ENCODE measurements at places on chromosomes 7 and 10.

- no peak for DNase-seq
These were observed 179.5 kb downstream of the ZWINT start for GRCh38 chr10:56181607-56182006.

- DNase-seq = no peak
These were observed 36.7 kb upstream of the SNX13 start for GRCh38 chr7:17976952-17977351.

DNA sequence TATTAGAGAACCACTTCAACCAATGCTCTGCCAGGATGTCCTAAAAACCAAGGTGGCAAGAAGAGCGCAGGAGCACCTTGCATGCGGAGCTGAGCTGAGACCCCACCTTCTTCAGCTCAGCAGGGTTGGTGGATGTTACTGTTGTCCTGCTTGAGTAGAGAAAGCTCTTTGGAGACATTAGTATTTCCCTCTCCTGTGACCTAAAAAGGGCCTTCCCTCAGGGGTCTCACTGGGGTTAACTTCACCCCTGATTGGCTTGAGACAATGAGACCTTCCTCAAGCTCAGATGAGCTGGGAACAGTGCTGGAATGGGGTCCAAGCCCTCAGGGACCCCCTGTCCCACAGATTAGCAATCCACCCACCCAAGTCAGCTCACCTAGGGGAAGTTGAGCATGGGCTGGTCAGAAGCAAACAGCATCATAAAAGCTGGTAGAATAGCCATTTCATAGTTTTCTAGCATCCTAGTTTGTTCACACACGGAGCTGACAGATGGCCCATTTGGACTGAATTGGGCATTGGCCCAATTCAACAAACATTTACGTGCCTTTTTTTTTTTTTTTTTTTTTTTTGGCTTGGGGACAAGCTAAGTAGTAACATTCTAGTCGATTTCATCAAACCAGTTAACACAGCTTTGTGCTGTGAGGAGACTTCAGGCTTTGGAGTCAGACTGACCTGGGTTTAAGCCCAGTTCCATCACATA lies 100.6 kb upstream of the HABP2 start:
- no peak for DNase-seq

- no peak for DNase-seq
These were observed 3.8 kb downstream of the LRCH4 start for GRCh38 chr7:100582041-100582579.

DNA sequence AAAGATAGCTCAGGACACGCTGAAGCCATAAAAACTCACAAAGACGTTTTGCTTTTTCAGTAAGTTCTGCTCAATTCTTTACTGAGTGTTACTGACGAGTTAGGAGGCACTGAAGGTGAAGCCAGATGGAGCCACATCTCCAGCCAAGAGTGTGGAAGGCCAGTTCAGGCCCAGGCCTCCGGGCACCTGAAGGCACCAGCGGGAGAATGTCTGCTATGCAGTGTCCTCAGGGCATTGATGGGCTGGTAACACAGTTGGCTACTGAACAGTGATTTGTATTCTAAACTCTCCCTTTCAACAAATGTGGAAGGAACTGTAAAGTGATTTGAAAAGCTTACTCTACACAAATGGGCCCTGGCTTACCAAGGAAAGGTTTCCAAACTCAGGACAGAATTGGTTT lies 64.8 kb upstream of the SVIL start:
- DNase-seq = no peak

DNA sequence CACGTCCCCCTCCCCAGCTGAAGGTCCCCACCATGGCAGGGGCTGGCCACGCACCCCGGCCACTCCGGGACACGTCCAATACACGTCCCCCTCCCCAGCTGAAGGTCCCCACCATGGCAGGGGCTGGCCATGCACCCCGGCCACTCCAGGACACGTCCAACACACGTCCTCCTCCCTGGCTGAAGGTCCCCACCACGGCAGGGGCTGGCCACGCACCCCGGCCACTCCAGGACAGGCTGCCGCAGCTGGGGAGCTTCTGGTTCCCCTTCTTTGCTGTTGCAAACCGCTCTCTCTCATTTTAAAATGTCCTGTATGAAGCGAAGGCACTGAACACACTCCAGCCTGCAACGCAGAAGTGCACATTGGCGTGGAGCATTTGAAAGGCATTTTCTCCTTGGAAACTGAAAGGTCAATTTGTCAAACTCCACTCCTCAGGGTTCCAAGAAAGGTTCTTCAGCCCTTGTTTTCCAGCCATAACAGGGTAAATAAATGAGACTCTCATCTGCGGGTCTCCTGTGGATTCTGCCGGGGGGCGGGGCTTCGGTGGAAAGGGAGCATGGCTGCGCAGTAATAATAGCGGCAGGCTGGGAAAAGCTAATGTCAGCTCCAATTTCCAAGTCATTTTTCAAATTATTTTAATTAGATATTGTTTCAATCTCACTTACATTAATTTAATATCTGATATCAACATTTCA lies 580.3 kb downstream of the DNAJB6 start:
- DNase-seq = no peak

DNA sequence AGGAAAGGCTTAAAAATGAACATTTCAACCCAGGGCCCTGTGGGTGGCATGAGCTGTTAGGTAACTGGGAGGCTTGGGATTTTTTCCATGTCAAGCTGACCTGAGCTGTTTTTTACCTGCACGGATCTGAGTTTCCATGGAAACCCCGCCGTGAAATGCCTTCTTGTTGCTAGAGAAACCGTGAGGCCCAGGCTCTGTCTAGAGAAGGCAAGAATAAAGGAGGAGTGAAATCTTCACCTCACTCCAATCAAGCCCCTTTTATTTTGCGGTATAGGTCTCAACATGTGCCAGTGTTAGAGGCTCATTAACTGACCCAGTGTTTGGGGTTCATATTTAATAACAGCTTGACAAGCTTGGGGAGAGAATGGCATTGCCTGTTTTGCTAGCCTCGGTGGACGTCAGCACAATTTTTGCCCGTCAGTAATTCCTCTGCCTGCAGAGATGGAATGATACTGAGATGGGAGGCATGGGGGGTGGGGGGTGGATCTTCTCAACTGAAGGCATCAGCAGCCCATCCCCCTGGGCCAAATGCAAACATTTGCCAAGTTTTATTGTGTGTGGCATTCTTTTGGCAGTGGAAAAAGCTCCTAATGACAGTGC lies 48.9 kb upstream of the PDCD4 start:
- DNase-seq = no peak

DNA sequence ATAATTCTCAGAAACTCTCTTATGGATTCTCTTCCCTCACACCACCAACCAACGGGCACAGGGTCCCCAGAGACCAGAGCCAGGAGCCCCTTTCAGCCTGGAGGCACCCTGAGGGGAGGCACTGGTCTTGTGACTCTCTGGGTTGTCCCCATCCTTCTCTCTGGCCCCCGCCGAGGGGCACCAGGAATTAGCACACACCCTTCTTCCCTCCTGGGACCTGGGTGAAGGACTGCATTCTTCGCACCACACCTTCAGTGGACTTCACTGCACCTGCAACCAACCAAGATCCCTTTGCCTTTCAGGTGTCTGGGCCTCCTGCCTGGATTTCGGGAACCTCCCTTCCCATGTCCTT lies 22.1 kb downstream of the PLAC9 start:
- no peak for DNase-seq

DNA sequence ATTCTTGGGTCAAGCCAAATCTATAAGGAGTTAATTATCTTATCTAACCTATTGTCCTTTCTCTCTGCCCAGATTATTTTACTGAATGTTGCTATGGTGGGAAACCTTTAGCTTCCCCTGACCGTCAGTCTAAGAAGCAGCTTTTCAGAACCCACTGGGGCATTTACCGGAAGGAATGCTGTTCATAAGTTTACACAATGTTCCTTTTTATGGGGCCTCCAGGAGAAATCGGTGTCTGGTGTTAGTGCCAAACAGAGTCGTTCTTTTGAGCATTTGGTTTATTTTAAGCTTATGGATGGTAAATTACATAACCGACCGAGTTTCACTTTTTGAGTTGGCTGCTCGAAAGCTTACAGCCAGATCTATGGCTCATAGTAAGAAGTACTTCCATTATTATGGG lies 111.9 kb downstream of the CACNB2 start:
- no peak for DNase-seq

- DNase-seq = no peak
These were observed 211.5 kb upstream of the SLC26A5 start for GRCh38 chr7:103657474-103657894.

DNA sequence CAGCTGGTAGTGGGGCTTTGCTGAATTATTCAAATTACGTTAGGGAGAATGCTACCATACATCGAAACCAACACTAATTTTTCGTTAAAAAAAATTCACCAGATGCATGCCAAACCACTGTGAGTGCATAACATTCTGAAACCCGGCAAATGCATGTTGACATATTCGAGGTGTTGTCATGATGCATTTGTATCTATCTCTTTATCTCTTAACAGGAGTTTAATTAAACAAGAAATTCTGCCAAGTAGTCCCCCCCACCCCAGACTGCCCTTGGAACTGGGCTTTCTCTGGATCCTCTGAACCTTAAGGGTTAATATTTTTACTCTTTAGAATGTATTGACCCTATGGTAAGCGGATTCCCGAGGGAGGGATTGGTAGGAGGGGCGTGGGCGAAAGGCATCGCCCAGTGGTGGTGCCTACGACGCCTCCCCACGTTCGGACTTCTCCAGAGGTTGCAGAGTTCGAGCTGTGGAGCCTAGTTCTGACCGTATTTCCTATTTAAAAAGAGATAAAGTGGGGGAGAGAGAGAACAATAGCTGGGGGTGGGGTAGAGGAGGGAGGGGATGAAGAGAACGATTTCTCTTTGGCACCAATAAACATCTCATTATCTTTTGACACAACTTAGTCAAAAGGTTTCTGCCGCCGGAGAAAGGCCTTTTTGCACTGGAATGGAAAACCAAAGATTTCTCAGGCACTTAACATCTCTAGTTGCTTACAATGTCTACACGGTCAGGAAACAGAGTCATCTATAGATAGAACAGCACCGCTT lies 7.2 kb downstream of the DLX6 start:
- no peak for DNase-seq

DNA sequence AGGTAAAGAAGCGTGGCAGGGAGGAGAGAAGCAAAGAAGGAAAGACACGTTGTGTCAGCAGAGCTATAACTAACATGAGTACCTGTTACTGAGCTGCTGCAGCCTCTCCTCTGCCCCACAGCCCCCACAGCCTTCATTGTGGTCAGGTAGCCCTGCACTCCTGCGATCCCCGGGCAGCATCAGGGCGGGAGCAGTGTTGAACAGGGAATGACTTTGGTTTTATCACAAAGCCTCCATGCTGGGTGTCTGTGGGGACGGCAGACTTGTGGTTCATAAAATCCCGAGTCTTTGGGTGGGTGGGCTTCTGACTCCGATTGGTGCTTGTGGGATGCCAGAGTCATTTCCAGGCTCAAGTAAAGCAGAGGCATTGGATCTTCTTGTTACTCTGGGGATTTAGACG lies 14.8 kb upstream of the PRKAG2 start:
- DNase-seq = no peak

GRCh38 chr10:117635826-117636225 lies 93.3 kb downstream of the EMX2 start:
- no peak for DNase-seq

GRCh38 chr7:131027287-131027773 lies 293.3 kb upstream of the KLF14 start:
- no peak for DNase-seq

DNA sequence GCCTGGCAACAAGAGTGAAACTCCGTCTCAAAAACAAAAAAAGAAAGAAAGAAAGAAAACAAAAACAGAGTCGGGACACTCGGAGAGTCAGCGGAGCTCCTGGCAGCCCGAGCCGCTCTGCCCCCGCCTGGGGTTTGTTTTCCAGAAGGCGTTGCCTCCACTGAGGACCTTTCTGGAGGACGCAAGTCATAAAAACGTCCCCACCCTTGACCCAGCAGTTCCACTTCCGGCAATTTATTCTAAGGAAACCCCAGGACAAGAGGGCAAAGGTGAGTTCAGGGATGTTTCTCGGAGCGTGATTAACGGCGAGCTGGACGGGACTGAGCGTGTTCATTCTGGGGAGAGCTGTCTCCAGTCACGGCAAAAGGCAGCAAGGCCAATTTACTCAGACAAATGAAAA lies 27.0 kb upstream of the SUN1 start:
- no peak for DNase-seq

DNA sequence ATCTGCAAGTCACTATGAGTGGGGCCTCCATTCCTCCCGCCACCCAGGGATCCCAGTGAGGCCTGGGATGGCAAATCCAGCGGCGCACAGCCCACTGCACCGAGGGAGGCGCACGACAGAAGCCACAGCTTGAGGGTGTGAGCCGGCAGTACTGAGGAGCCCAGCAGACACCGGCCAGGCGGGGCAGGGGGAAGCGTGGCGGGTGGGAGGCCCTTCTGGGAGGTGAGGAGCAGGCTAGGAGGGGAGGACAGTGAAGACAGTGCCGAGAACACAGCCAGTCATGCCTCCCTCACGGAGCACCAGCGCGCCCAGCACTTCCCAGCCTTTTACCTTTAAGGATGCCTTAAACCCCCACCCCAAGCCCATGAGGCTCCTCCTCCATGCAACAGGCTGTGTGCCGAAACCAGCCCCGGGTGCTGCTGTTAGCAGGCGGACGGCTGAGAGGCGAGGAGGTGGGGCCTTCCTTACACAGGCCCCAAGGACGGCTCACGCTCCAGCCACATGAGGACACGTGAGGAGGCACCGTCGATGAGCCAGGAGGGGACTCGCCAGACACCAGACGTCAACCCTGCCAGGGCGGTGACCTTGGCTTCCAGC lies 258.5 kb downstream of the PTPRN2 start:
- DNase-seq = no peak

DNA sequence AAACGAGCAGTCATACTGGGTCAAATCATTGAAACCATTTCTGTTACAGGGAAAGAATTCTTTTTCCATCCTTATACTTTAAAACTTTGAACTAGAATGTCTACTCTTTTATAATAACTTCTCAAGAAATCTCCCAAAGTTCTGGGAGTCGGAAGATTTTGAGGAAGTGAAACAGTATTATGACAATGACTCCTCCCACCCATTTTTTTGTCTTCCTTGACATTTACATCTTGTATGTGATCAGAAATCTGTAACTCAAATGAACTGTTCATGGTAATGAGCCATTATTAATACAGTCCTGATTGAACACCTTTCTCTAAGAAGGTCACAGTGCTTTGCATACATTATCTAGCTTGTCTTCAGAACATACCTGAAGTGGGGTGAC lies 227.4 kb downstream of the CELF2 start:
- no peak for DNase-seq

- no peak for DNase-seq
These were observed 131.8 kb downstream of the TES start for GRCh38 chr7:116342125-116342524.

- DNase-seq = no peak
These were observed 245.1 kb downstream of the CAMK1D start for GRCh38 chr10:12594448-12594944.

DNA sequence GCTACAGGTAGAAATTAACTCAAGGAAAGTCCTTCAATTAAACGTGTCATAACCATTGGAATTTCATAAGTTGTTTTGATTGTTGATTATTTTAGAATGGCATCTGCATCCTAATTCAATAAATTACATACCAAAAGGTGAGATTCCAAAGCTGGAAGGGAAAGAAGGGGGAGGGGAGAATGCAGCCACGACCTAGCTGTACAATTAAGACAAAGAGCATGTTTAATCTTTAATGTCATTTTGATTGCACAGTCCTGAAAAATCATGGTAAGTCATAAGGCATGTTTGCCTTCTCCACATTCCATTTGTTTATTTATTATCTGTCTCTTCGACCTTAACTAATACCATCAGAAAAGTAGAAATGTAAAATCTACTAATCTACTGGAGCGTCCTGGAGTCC lies 358.1 kb downstream of the FRMD4A start:
- no peak for DNase-seq

GRCh38 chr7:70583965-70584883 lies 547.7 kb upstream of the GALNT17 start:
- DNase-seq = no peak

Data from SHP77 (cell line).